ENCODE measurements at places on chromosomes 12 and 14.

- DNase-seq = peak; percentile 46
Measured at GRCh38 chr12:57001448-57001906, 4.9 kb downstream of the ZBTB39 start.

DNA sequence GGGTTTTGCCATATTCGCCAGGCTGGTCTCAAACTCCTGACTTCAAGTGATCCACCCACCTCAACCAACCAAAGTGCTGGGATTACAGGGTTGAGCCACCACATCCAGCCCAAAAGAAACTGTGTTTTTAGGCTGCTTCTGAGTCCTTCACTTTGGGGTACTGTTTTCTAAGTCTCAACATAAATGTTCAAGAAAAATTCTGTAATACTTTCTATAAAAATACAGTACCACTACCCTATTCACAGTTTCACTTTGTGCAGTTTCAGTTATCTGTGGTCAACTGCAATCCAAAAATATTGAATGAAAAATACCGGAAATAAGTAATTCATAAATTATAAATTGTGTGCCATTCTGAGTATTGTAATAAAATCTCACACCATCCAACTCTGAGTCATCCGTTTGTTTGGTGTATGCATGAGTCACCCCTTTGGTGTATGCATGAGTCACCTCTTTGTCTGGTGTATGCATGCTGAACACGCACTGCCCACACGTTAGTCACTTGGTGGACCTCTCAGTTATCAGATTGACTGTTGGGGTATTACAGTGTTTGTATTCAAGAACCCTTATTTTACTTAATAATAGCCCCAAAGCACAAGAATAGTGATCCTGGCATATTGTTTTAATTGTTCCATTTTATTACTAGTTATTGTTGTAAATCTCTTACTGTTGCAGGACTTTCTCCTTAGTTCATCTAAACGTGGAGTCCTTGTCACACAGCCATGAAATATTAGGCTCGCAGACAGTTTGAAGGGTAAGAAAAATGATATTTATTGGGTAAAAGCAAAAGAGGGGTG is 190.2 kb downstream of the FSCB start:
- peak; percentile 4 for DNase-seq

DNA sequence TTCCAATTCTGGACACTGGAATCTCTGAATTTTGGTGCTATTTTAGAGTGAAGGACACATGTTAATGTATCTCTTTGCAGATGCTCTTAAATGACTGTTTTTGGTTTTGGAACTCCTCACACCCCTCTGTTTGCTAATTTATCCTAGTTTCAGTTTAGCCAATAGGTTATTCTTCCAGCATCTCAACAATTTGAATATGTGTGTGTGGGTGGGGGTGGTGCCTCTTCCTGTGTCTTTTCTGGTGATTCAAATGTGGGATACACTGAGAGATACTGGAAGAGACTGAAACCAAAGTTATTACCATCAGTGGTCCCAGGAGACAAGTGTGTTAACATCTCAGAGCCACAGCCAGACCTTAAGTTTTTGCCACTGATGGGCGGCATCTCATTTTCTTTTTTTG is 1317.4 kb upstream of the TMEM132C start:
- no peak for DNase-seq

- DNase-seq = no peak
Measured at GRCh38 chr12:46259071-46259470, 9.8 kb downstream of the SLC38A1 start.

- DNase-seq = no peak
Measured at GRCh38 chr12:113407931-113408600, 4.4 kb upstream of the SDS start.

Data from pulmonary artery endothelial cell (primary cell).